ENCODE measurements at places on chromosomes 12 and 14.

DNA sequence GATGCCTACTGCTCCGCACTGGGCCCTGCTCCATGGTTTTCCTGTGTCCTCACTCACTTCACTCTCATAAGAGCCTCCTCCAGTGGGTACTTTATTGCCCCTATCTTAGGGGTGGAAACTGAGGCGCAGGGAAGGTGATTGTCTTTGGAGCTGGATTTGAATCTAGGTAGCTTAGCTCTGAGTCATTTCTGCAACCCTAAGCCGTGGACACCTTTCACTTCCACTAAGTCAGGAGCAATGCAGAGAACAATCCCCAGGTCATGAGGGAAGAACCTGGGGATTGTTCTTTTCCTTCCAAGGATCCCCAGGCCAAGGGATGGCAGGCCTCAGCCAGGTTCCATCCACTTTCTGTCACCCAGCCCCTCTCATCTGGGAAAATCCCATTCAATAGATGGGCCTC is 20.3 kb downstream of the VDR start:
- DNase-seq, result no peak

GRCh38 chr12:103811791-103812190 is 29.2 kb downstream of the NT5DC3 start:
- no peak for DNase-seq

GRCh38 chr14:95003099-95003960 is 154.0 kb downstream of the DICER1 start:
- DNase-seq, result no peak

- no peak for DNase-seq
Measured at GRCh38 chr12:69095765-69096477, 143.4 kb upstream of the CPSF6 start.

- no peak for DNase-seq
Measured at GRCh38 chr12:71731439-71732356, 23.0 kb upstream of the RAB21 start.

DNA sequence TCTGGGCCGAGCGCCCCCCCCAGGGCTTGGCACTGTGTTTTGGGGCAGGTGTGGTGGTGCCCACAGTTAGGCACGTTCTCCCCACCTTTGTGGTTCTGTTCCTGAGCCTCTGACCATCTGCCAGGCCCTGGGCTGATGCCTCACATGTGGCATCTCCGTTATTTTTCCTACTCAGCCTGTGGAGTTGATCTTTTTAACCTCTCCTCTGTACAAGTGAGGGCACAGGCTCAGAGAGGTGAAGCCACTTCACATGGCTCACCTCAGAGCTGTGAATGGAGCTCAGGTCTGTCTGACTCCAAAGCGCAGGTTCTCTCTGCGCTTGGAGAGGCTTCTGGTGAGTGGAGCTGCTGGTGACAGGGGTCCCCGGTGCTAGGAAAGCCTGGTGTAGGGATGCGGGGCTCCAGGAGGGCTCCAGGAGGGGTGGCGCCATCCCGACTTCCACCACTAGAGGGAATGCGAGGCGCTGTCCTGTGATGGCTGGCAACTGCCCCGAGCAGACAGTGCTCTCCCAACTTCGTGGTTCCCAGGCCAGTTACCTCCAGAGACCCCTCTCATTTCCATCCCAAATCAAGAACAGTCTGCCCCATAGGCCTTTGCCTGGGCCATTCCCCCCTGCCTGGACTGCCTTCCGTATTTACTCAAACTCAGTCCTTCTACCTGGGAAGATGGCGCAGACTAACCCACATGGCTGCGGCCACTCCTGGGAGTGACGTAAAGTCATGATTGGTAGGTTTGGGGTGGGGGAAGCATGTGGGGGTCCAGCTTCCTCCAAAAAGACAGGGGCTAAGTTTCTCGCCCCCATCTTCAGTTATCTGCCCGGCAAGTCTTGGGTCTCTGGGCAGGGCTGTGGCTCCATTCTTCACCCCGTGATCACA is 9.9 kb downstream of the BCL7A start:
- DNase-seq, result no peak

GRCh38 chr14:55277972-55278740 is 6.9 kb downstream of the FBXO34 start:
- no peak for DNase-seq
